ENCODE measurements at places on chromosomes 5 and 9.

GRCh38 chr5:76947082-76947503 is 5.8 kb upstream of the CRHBP start:
- DNase-seq: no peak

DNA sequence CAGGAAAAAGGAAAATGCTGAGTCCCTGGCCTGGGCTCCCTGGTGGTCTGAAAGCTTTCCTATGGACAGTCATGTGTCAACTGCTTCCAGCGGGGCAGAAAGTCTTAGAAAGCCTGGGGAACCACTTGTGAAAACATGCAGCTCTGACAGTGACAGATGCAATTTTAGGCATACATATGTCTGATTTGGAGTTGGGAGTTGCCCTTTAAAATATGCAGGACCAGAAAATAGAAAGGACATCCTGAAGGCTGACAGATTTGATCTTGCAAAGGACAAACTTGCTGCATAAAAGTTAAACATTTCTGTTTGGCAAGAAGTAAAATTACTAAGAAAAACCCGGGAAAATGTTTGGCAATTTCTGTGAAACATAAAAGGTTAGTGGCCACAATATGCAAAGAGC is 23.8 kb downstream of the GADD45G start:
- no peak for DNase-seq

DNA sequence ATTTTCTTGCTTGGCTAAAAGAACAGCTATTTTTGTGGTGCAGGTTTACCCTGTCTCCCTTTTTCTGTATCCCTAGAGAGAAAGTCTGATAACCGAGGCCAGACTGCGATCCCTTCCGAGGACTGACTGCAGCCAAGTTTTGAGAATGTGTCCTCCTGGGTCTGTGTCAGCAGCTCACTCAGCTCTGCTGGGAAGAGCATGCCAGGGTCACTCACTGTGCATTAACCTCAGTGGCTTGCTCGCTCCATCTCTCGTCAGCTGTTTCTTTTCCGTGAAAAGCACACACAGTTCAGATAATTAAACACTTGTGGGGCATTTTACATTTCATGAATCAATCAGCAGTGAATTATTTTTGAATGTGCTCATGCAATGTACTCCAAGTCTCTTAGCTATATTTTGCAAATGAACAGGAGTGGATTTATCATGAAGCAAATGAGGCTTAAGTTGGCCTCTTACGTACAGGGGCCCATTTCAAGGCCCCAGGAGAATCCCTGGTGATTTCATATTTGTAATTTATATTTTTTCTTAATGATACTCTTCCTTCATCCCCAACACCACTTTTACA is 252.1 kb downstream of the SMARCA2 start:
- no peak for DNase-seq

GRCh38 chr5:124922255-124922975 is 176.0 kb upstream of the ZNF608 start:
- no peak for DNase-seq

GRCh38 chr5:82861701-82862100 is 215.5 kb downstream of the TMEM167A start:
- no peak for DNase-seq

- DNase-seq: no peak
Observed at GRCh38 chr9:127585161-127585819, 26.8 kb upstream of the STXBP1 start.
